ENCODE measurements at places on chromosomes 2 and 18.

DNA sequence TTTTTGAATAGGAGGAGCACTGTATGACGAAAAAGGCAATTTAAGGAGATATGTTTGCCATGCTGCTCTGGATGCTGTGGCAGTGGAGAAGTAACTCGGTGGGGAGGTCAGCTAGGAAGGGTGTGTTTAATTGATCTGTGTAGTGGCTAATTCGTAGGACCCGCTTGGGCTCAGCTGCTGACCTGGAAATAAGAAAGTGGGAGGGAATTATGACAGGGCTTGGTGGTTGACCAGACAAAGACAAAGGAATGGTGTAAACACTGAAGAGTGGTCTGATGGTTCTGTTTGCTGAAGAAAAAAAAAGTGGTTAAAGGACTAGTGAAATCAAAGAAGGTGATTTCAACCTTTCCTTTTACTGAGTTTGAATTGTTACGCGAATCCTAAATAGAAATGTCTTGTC is 146.0 kb downstream of the MAP4K4 start:
- DNase-seq = no peak

- no peak for DNase-seq
These were observed 200.5 kb upstream of the HDAC4 start for GRCh38 chr2:239601201-239601851.

- DNase-seq = no peak
These were observed 89.7 kb upstream of the DTNA start for GRCh38 chr18:34620258-34620861.

DNA sequence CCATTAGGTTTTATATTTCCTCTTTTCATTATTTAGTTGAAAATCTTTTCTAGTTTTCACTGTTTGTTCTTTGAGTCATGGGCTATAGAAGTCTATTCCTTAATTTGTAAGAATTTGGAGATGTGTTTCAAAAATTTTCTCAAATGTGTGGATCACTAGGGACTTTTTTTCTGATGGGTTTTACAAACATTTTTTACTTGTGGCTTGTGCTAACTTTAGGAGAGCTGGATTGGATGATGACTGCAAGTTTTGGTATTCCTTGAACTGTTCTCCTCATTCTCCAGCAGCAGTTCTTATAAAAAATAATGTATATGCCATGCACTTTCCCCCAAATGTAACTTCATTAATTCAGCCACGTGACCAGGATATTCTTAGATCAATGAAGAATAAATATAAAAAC is 94.7 kb upstream of the CWC22 start:
- DNase-seq = no peak

- no peak for DNase-seq
These were observed 26.0 kb upstream of the GALNT5 start for GRCh38 chr2:157231476-157231875.

DNA sequence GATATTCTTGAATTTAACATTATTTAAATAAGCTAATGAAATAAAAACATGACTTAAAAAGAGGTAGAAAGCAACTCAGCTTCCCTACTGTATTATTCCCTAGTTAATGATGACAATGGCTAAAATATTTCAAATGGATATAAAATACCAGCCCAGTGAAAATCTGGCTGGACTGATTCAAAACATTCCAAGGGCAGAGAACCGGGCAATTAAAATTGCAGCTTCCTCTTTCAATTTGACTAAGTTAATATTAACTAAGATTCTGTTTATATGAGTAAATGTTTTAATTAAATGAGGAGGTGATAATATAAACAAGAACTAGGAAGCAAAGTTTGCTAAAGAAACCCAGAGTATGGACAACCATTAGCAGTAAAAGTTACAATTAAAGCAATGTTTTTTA is 65.6 kb downstream of the RAPH1 start:
- no peak for DNase-seq

- no peak for DNase-seq
These were observed 1682.2 kb upstream of the TMEFF2 start for GRCh38 chr2:193876980-193877379.
